ENCODE measurements at places on chromosomes 4 and X.

- DNase-seq, result no peak
Measured at GRCh38 chr4:100510551-100510950, 7.3 kb downstream of the EMCN start.

DNA sequence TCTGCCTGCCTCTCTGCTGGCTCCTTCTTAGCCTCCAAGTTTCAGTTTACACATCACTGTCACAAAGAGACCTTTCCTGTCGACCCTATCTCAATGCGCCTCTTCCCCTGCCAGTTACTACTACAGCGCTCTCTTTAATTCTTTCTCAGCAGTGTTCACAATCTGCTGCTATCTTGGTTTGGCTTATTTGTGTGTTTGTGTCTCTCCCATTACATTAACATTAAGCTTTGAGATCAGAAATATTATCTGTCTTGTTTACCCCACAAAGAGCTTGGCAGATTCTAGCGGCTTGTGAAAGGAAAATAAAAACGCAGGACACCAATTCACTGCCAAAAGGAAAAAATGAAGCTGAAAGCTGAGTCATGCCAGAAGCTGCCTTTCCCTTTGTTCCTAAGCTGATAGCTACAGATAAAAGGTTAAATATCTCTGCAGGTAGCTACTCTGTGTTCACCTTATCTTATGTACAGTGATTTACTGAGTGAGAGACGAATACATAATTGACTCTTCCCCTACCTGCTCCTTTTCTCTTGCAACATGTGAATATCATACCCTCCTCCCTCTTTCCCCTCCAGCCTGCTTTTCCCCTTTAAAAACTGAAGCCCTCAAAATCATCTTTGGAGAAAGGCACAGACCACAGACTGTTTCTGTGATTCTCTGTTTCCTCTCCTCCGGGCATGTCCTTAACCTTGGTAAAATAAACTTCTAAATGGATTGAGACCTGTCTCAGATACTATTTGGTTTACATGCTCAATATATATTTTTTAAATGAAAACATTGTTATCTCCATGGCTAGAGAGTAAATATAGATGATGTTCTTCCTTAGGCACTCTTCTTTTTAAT lies 19.3 kb upstream of the SLC9A7 start:
- DNase-seq, result no peak

DNA sequence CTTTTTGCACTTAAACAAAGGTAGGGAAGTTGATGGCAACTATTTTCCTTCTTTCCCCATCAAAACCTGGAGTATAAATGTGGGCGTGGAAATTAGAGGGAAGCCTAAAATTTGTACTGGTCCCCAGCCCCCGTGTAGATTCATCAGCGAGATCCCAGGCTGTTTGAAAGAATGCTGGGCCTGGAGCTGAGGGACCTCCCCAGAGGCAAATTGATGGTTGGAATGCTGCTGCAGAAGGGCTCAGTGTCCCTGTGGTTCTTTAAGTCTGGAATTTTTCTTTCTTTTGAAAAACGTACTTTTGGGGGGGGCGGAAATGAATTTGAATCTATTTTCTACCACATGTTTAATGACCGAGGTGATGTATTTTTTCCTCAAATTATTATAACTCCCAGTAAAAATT lies 197.2 kb downstream of the CBR4 start:
- DNase-seq, result no peak

GRCh38 chrX:139538907-139539790 lies 8.6 kb downstream of the F9 start:
- no peak for DNase-seq

DNA sequence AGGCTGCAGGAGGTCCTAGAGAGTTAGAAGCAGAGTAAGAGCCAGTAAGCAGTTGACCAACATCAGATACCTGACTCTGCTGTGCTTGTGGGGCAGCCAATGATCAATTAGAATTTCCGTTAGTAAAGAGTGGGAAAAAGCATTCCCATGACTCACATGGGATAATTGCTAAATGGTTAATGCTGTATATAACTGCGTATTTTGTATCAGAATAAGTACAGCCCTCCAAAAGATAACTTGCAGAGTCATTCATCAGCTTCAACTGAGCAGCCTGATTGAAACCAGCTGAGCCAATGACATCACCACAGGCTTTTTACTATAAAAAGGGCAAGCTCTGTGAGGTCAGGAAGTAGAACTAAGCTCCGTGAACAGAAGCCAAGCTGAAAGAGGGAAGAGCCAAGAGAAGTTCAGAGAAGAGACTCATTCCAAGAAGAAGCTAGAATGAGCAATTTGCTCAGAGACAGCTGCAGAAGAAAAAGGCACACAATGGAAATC lies 67.9 kb downstream of the PPP3CA start:
- peak; percentile 73 for DNase-seq

Measured in brain pericyte (primary cell).